ENCODE measurements at places on chromosomes 12 and 14. TPM values are rescaled to one million over a fixed set of nuclear protein-coding genes. Genes with fewer than 3 reads are reported as not detected.

The SSPN gene
- 30.6 TPM for total RNA-seq

The KLRD1 gene
- 0.79 TPM for total RNA-seq

The RNASE1 gene
- 148 TPM for total RNA-seq

The KANSL2 gene
- 43.3 TPM for total RNA-seq

The ITGA7 gene
- total RNA-seq: 87.4 TPM

The SARNP gene
- 57.3 TPM for total RNA-seq

The PMCH gene
- total RNA-seq: not detected
